ENCODE measurements at places on chromosomes 5 and 9. TPM values are rescaled to one million over a fixed set of nuclear protein-coding genes. Genes with fewer than 3 reads are reported as not detected.

GRCh38 chr9:78985084-78985738 is 586.6 kb upstream of the TLE4 start:
- H3K27me3 ChIP-seq: no peaks in the 10 kb centered on the region
- H3K4me1 ChIP-seq: no peaks in the 10 kb centered on the region
- DNase-seq: no peak
- no peaks in the 10 kb centered on the region for H3K36me3 ChIP-seq
- H3K27ac ChIP-seq: no peak overlapping the region
- no peak overlapping the region for H3K4me3 ChIP-seq

- no peaks in the 10 kb centered on the region for H3K36me3 ChIP-seq
- H3K4me3 ChIP-seq: no peak overlapping the region
- no peak overlapping the region for H3K27ac ChIP-seq
- H3K27me3 ChIP-seq: no peaks in the 10 kb centered on the region
- no peak for DNase-seq
- no peaks in the 10 kb centered on the region for H3K4me1 ChIP-seq
These were observed 38.9 kb downstream of the CDH6 start for GRCh38 chr5:31232273-31232888.

DNA sequence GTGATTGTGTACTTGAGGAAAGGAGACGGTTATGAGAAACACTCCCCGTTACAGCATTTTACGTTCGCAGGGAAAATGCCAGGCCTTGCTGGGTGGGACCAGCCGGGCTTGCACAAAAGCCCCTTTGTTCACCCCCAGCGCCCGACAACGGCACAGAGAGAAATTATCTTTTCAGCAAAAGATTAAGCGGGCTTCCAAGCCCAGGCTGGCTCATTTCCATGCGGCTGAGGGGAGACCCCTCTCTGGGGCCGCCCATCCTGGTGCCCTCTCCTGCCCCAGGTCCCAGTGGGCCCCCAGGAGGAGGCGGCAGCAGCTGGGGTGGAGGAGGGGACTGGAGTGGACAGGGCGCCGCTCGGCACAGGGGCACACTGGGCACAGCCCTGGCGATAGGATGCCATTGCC is 50.8 kb upstream of the NOTCH1 start:
- H3K27ac ChIP-seq: no peak overlapping the region
- DNase-seq: no peak
- H3K4me1 ChIP-seq: no peaks in the 10 kb centered on the region

GRCh38 chr5:140554454-140554853 is 2.8 kb downstream of the SRA1 start:
- no peaks in the 10 kb centered on the region for H3K27me3 ChIP-seq
- no peak overlapping the region for H3K27ac ChIP-seq
- DNase-seq: no peak
- no peak overlapping the region for H3K4me3 ChIP-seq
- no peaks in the 10 kb centered on the region for H3K4me1 ChIP-seq

TTC39B gene
- total RNA-seq: 40.8 TPM

All from aorta (tissue), 5 donors.